ENCODE measurements at places on chromosomes 7 and 10.

- DNase-seq: peak; percentile 82
Observed at GRCh38 chr10:30510184-30510931, 76.4 kb downstream of the MAP3K8 start.

- DNase-seq: peak; percentile 72
Observed at GRCh38 chr7:34823650-34824258, 165.7 kb downstream of the NPSR1 start.

DNA sequence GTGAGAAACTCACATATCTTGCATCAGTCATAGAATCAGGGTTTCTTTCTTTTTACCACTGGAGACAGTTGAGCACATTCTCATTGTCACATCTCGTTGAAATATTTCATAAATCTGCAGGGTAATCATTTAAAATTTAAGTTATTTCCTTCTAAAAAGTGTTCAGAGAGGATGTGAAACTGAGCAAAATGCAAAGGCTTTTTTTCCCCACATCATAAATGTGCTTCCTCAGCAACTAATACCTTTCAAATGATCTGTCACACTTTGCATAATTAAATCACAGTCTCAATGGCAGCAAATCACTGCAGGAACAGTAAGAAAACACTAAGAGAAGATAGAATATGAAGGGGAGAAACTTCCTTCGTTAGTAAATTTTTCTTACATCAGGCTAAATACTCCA lies 187.5 kb downstream of the EVX1 start:
- no peak for DNase-seq

GRCh38 chr7:32319012-32319382 lies 171.2 kb downstream of the LSM5 start:
- DNase-seq: no peak

- no peak for DNase-seq
Observed at GRCh38 chr10:123327896-123328295, 173.7 kb downstream of the BUB3 start.

GRCh38 chr7:51213618-51214017 lies 103.0 kb downstream of the COBL start:
- no peak for DNase-seq

GRCh38 chr7:155425887-155426286 lies 32.0 kb upstream of the EN2 start:
- DNase-seq: no peak

- peak; percentile 59 for DNase-seq
Observed at GRCh38 chr7:27129729-27130539, 623 bp downstream of the HOXA4 start.

GRCh38 chr10:20966426-20966825 lies 69.3 kb upstream of the NEBL start:
- no peak for DNase-seq

GRCh38 chr7:40674316-40674715 lies 539.5 kb downstream of the SUGCT start:
- DNase-seq: no peak

Measured in AG08395 (cell line).